Stimulated activated CD8-positive, alpha-beta memory T cell treated with anti-CD3 and anti-CD28 coated beads, Interleukin-15, amount 100 ng/mL, for 24 hours (primary cell): ENCODE measurements at places on chromosomes 2 and 18.
A peak's percentile ranks its signal among the peaks of the same experiment; 100 is the strongest.

- DNase-seq: no peak
Measured at GRCh38 chr2:178403671-178404306, 47.2 kb downstream of the PRKRA start.

- DNase-seq: no peak
Measured at GRCh38 chr2:75587954-75588587, 27.3 kb upstream of the EVA1A start.

- DNase-seq: no peak
Measured at GRCh38 chr2:111134055-111134454, 13.3 kb downstream of the BCL2L11 start.

- DNase-seq: no peak
Measured at GRCh38 chr2:136751406-136751805, 13.9 kb upstream of the THSD7B start.

DNA sequence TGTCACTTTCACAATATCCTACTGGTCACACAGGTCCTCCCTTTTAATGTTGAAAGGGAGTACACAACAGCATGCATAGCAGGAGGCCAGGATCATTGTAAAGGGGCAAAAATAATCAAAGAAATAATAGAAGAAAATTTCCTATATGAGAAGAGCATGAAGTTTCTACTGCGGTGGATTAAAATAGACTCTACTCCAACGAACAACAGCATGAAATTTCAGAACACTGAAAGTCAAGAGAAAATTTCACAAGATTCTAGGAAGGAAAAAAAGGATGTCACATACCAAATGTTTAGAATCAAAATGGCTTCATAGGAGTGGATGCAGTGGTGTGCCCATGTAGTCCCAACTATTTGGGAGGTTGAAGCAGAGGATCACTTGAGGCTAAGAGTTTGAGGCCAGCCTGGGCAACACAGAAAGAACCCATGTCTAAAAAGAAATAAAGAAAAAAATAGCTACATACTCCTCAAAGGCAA is 72.0 kb upstream of the EPAS1 start:
- no peak for DNase-seq

DNA sequence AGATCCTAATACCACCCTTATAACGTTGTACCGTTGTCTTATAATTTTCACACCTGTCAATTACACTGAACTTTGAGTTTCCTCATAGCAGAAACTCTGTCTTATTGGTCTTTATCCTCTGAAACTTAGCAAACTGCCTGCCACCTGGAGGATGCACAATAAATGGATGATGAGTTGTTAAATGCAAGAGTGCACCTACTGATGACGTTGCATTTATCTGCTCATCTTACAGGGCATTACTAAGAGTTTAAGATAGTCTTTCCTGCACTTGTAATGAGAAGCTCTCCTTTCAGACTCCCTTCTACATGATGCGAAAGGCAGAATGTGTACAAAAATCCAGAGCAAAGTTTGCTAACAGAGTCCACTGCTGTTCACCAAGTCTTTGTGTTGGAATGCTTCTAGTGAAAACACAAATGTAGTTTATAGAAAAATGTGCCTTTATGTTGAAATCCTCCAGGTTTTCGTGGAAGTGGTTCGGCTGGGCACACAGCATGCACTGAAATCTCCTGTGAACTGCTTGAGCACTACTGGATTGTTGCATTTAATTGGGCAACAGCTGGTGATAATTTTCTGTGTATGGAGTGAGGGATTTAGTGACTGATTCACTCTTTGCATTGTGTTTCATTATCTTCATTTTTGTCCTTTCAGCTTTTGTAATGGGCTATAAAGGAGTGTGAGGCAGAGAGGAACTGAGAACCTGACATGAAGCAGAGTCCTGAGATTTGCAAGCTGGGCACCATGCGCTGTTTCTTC is 665.8 kb upstream of the ID2 start:
- DNase-seq: no peak

GRCh38 chr2:10371441-10372196 is 68.9 kb downstream of the HPCAL1 start:
- no peak for DNase-seq

DNA sequence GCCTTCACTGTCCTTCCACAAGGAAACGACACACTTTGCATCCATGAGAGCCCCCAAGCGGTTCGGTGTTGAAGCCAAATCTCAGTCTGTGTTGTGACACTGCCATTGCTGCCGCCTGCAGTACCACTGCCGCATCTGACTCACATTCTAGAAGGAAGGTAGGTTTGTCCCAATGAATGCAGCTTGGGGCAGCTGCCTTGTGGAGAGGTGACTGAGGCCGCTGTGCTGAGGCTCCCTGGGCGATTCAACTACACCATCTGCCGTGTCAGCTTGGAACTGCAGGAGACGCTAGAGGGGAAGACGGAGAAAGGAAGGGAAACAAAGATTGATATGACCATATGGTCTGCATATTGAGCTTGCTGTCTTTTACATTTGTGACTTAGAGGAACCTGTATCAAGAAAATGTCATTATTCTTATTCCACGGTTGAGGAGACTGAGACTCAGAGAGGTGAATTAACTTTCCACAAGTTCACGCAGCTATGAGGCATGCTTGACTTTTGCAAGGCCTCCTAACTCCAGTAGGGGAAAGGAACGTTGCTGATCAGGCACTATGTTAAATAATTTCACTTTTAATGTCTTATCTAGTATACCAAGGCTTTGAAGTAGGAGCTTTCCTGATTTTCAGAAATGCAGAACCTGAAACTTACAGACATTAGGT is 43.5 kb upstream of the LMAN1 start:
- peak; percentile 43 for DNase-seq

DNA sequence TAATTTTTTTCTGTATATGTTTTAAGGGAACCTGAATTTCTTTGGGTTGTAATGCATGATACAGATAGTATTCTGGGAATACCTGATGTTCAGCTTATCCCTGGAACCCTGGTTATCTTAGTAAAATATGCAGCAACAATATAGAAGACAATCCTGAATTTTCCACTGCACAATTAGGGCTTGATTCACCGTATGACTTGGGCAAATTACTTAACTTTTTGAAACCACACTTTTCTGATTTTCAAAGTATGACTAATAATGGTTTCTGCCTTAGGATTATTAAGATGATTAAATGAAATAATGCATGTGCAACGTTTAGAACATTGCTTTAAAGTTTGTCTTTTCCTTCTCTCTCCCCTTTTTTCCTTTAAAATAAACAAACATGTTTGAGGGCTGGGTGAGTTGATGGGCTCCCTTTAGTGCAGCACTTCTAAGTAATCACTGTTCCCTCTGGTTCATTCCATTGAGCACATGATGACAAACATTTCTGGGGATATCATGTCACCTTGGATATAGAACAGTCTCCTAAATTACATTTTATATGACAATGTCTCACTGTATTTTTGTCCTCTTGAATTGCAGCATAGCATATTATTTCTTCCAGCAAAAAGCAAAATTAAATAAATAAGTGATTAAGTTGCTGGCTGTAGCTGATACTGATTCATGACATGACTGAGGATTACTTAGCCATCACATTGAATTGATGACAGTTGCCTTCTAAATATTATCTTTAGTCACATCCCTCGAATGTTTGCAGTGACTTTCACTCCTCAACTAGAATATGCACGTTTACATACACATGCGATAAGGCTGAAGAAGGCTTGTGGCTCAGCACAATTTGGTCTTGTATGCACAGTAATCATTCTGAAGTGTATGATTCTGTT is 254.5 kb downstream of the NEDD4L start:
- DNase-seq: no peak

GRCh38 chr2:188380280-188380679 is 88.6 kb downstream of the GULP1 start:
- DNase-seq: no peak
